ENCODE measurements at places on chromosomes 13 and 19. TPM values are rescaled to one million over a fixed set of nuclear protein-coding genes. Genes with fewer than 3 reads are reported as not detected.

GRCh38 chr19:31096935-31097545 is 252.2 kb downstream of the TSHZ3 start:
- no peak for DNase-seq
- H3K4me3 ChIP-seq, result no peak overlapping the region
- H3K27ac ChIP-seq, result no peak overlapping the region
- H3K4me1 ChIP-seq, result no peaks in the 10 kb centered on the region
- H3K36me3 ChIP-seq, result no peaks in the 10 kb centered on the region

Gene SELENOV
- total RNA-seq, result not detected

GRCh38 chr13:113403255-113404104 is 39.5 kb upstream of the GRTP1 start:
- H3K27me3 ChIP-seq, result no peaks in the 10 kb centered on the region
- H3K36me3 ChIP-seq, result peaks cover 19% of the 10 kb centered on the region
- no peak overlapping the region for H3K27ac ChIP-seq
- H3K4me3 ChIP-seq, result no peak overlapping the region
- DNase-seq, result no peak
- peaks cover 13% of the 10 kb centered on the region for H3K4me1 ChIP-seq

DNA sequence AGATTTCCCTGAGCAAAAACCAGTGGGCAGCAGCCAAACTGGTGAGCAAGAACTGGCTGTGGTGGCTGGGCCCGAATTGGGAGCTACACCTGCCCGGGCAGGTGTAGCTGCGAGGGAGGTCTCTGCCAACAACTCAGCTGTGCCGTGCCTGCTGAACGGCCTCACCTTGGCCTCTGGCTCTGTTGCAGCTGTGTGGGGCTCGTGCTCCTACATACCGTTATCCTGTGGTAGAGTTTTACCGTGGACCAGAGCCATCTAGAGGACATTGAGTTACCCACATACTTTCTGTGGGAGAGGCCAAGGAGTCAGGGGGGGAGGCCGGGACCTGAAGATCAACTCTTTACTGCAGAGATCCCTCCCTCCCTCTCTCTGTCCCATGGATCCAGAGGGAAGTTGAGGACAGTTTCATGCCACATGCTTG is 113.2 kb downstream of the TM9SF2 start:
- H3K4me3 ChIP-seq, result no peak overlapping the region
- no peaks in the 10 kb centered on the region for H3K27me3 ChIP-seq
- H3K36me3 ChIP-seq, result no peaks in the 10 kb centered on the region
- H3K4me1 ChIP-seq, result peaks cover 17% of the 10 kb centered on the region
- DNase-seq, result no peak

DNA sequence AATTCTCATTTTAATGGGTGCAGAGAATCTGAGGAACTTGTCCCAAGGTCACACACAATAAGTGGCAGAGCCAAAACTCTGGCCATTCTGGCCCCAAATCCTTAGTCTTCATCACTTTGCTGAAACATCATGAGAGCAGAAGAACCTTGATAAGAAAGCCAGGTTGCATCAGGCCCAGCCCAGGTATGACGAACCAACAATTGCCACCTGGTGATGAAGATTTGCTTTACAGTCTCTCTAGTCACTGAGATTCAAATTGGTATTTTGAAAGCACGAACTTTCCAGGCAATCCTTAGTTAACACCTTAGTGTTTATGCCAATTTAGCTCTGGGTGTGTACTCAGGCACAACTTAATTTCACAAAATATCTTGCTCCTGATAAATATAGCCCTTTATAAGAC is 502.7 kb upstream of the HTR2A start:
- H3K4me3 ChIP-seq, result no peak overlapping the region
- no peak overlapping the region for H3K27ac ChIP-seq
- no peaks in the 10 kb centered on the region for H3K4me1 ChIP-seq
- DNase-seq, result no peak
- no peaks in the 10 kb centered on the region for H3K36me3 ChIP-seq

DNA sequence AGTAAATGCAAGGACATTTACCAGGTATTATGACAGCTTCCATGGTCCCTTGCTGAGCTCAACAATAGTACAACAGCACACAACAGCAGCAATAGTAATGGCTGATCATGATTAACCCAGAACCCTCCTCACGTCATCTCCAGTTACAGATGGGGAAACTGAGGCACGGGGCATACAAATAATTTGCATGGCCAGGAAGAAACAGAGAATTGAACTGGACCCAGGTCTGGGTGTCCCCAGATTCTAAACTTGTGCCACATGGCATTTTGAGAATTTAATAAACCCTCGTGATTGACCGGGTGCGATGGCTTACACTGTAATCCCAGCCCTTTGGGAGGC is 7.2 kb downstream of the MAST3 start:
- H3K27me3 ChIP-seq, result no peaks in the 10 kb centered on the region
- DNase-seq, result no peak
- peak overlapping the region; percentile 67 for H3K4me3 ChIP-seq

- H3K4me1 ChIP-seq, result peaks cover 22% of the 10 kb centered on the region
- no peak overlapping the region for H3K4me3 ChIP-seq
- DNase-seq, result no peak
- H3K27ac ChIP-seq, result no peak overlapping the region
- H3K27me3 ChIP-seq, result no peaks in the 10 kb centered on the region
Measured at GRCh38 chr13:20716951-20717350, 13.5 kb downstream of the IL17D start.

Gene SSC5D
- total RNA-seq, result 58.3 TPM
